Activated T-helper 1 cell treated with anti-CD3 and anti-CD28 coated beads, Interleukin-2, amount 50 U/mL, for 16 hours (primary cell): ENCODE measurements at places on chromosomes 7 and 10.

DNA sequence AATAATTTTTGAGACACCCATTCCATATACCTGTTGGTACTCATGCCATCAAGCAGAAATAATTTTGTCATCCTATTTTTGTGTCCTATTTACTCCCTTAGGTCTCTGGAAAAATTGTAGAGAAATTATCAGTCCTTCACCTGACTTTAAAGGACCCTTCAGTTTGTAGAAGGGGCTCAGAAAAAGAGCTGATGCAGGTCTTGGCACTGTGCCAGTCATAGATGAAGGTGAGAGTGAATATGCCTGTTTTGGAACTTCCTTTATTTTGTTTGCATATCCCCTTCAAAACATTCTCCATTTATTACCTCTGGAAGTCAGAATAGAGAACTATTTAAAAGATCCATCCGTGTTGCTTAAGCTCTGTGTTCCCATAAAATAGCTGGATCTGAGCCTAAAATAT lies 321.0 kb upstream of the TPK1 start:
- DNase-seq = no peak

DNA sequence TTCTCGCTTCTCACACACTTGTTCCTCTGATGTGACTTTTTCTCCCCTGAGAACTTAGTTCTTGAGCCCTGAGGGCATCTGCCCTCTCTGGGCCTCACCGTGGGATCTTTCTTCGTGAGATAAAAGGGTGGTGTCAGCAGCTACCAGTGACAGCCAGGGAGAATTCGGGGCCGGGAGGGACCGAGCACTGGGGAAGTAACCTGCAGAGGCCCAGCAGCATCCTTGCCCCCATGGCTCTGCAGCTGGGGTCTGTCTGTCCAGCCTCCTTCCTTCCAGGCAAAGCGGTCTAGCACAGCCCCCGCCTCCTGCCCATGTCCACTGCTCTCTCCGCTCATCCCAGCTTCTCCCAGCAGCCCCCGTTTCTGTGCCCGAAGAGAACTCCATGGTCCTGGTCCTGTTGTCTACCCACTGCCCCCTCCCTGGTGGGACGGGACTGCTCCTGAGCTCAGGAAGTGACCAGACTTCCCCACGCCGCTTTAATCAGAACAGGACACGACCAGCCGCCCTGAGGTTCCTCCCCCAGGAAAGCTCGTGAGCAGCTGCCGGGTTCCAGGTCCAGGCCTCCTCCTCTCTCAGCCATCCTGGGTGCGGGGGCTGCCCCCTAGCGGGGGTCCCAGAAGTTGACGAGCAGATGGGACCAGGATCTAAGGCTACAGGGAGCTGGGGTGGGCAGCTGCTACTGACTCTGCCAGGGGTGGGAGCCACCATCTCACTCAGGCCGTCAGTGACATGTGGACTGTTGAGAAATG lies 187.5 kb downstream of the WDR37 start:
- DNase-seq = no peak

DNA sequence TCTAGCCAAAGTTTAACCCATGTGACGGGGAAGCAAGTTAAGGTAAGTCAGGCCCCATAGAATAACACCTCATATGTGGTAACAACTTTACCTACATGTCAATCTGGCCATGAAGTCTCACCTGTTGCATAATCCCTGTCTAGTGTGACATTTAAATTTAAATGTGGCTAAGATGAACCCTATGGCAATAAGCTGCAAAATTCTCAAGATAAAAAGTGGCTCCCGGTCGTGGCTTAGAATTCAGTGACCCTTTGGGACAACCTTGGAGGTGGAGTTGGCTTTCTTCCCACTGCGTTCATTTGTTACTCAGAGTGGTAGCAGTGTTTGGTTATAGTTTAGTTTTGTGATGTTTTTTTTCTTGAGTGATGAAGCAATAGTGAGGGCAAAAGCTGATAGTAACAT lies 90.6 kb downstream of the ARID5B start:
- DNase-seq = no peak

DNA sequence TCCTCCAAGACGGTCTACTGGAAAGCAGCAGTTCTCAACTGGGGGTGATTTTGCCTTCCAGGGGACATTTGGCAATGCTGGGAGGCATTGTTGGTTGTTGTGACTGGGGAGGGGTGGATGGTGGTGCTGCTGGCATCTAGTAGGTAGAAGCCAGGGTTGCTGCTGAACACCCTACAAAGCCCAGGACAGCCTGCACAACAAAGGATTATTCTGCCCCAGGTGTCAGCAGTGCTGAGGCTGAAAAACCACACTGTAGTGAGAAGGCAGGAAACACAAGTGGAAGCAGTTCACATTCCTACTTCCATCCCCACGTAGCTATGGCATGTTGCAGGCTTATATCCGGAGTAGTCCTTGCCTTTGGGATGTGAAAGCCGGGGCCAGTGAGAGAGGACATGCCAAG lies 86.9 kb downstream of the AOAH start:
- DNase-seq = no peak

- DNase-seq = no peak
Observed at GRCh38 chr10:3735175-3735574, 49.8 kb downstream of the KLF6 start.

GRCh38 chr7:151679071-151679708 lies 159.5 kb upstream of the RHEB start:
- DNase-seq = no peak

- no peak for DNase-seq
Observed at GRCh38 chr7:92297736-92298135, 52.0 kb downstream of the ANKIB1 start.

GRCh38 chr7:55177068-55177530 lies 158.3 kb downstream of the EGFR start:
- no peak for DNase-seq

GRCh38 chr10:83724471-83725241 lies 414.7 kb upstream of the GHITM start:
- no peak for DNase-seq

- DNase-seq = no peak
Observed at GRCh38 chr10:30999070-30999712, 32.5 kb downstream of the ZNF438 start.

- DNase-seq = no peak
Observed at GRCh38 chr10:26064106-26064505, 130.1 kb downstream of the MYO3A start.

DNA sequence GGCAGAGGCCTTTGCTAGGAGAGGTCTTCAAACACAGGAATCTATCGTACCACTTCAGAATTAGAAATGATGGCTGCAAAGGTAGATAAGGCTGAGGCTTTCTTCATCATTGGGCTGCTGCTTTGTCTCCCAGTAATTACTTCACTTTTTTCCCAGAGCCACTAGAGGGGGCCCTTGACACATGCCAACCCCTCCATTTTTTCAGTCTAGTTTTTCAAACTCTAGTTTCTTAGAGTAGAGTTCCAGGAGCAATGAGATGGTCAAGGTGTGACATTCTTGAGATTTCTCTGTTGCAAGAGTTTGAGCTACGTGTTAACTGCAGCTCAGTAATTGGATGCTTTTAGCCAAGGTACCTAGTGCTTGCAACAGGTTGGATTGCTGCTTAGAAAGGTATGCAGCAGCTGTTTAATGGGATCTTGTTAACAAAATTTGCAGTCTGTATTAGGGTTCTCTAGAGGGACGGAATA lies 33.8 kb upstream of the RBM20 start:
- no peak for DNase-seq

GRCh38 chr10:119772334-119772733 lies 46.5 kb downstream of the INPP5F start:
- DNase-seq = no peak

- no peak for DNase-seq
Observed at GRCh38 chr7:91088691-91089090, 175.5 kb upstream of the FZD1 start.

DNA sequence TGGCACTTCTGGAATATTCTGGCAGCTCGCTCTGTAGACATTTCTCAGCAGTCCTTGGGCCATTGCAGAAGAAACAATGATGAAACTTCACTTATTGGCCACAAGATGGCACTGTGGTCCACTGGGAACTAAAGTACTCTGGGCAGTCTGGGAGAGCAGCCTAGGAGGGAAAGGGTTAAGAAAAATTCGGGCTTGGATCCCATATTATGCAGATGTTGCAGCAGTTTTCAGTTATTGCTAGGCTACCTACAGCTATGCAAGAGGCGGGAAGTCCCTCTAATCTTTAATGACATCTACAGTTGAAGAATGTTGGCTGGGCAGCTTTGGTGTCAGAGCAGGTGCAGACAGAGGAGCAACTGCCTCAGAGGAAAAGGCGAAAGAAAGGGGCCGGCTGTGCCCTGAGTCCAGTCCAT lies 201.7 kb upstream of the PRSS58 start:
- no peak for DNase-seq

GRCh38 chr10:59718257-59718656 lies 8.6 kb upstream of the SLC16A9 start:
- no peak for DNase-seq
